ENCODE measurements at places on chromosomes 7 and 10.

GRCh38 chr7:89549768-89550167, 604.5 kb upstream of the STEAP1 start:
- no peak for DNase-seq

DNA sequence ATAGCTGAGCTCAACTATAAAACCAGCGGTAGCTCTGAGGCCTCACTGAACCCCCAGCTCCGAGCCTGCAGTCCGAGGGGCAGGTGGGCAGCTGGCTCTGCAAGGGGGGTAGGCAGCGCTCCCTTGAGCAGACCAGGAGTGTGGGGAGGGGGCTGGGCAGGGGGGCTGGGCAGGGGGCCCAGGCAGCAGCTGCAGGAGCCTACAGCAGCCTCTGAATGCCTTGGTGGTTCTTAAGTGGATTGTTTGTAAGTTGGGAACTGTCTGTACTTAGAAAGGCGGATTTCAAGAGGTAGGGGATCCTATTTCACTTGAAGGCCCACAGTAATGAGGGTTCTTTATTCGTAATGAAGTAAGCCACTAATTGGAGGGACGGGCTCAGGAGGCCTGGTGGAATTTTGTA, 72.3 kb downstream of the ICA1 start:
- DNase-seq = peak; percentile 97

DNA sequence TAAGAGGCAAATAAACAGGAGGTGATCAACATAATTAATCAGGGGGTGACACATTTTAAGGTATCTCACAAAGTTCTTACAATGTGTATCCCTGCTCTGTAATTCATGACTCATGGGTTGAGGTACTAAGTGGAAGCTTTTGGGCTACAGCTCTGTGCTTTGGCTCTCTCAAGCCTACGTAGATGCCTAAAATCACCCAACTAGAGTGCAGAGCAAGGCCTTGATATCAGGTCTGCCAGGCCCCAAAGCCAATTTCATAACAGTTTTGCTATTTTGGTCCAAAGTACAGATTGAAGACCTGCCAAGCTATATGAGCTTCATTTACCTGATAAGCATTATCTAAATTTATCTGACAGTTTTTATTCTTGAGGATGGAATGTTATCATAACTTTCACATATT, 175.3 kb upstream of the BET1 start:
- no peak for DNase-seq

DNA sequence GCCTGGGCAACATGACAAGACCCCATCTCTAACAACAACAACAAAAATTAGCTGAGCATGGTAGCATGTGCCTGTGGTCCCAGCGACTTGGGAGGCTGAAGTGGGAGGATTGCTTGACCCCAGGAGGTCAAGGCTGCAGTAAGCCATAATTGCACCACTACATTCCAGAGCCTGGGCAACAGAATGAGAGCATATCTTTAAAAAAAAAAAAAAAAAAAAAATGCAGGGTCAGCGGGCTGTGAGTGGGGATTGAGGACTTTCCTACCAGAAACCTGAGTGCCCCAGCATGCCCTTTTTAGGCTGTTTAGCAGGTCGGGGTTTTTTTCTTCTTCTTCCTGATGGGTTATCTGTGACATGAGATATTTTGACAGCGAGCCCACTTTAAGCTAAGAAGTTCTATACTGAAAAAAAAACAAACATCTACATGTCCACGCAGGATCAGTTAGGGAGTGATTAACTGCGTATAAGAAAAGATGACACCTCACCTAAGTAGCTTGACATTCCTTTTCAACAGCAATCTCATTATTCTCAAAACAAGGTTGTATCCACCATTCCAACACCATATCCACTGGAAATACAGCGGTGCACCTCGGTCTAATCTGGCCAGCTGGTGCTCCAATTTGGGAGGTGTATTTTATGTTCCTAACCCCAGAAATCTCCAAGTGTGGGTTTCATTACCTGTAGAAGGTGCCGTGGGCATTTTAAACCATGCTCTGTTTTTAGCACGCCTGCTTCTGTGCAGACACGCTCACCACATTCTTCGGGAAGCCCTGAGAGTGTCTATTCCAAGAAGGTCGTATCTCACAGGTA, 13.8 kb upstream of the RFC2 start:
- no peak for DNase-seq

GRCh38 chr7:73918926-73919693, 58.2 kb downstream of the TMEM270 start:
- DNase-seq = no peak

DNA sequence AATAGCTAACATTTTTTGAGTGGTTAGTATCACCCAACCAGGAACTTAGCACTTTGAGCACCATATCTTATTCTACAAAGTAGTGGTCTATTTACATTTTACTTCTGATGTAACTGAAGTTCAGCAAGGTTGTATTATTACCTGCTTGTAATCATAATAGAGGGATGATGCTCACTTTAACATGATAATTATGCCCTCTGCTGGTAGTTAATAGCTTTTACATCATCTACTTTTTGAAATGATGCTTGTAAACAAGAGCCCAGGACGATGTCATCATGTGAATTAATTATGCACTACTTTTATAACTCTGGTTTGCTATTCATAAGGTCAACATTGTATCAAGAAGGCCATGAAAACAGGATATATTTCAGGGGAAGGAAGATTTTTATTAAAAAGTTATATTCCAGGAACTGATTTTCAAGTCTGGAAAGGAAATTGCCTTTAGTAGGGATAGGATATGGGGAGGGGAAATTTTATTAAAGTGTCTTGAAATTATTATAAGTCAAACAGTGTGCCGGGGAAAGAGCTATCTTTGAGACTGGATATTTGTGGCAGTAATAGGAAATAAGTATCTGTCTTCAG, 80.3 kb upstream of the SCIN start:
- DNase-seq = peak; percentile 96

DNA sequence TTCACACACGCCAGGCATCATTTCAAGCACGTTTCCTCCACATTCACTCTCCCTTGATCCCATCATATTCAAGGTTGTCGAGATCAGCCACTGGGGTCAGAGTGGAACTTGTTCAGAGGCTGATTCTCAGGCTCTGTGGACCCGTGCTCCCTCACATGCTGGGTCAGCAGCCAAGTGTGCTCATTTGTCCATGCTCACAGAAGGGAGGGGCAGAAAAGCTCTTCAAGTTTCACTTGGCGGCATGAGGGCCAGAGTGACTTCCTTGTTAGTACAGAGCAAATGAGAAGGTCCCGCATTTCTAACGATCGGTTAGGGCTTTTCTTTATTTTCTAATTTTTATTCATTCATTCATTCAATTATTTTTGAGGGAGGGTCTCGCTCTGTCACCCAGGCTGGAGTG, 82.2 kb downstream of the EBLN1 start:
- DNase-seq = no peak

Measured in NCI-H1105 treated with DMSO at 0.1 percent for 48 hours (cell line).